ENCODE measurements at places on chromosomes 6 and 20. TPM values are rescaled to one million over a fixed set of nuclear protein-coding genes. Genes with fewer than 3 reads are reported as not detected.

ADGRB3 gene
- 0.89 TPM for total RNA-seq

TRERF1 gene
- 1.8 TPM for total RNA-seq

MPIG6B gene
- 0.52 TPM for total RNA-seq

FKBP5 gene
- total RNA-seq = 82.8 TPM

MGME1 gene
- total RNA-seq = 13.9 TPM

MCHR2 gene
- total RNA-seq = not detected

ATP6V1G2 gene
- total RNA-seq = 2.1 TPM

SAPCD1 gene
- 0.47 TPM for total RNA-seq

DNAJC5 gene
- total RNA-seq = 47.3 TPM

CCDC167 gene
- total RNA-seq = 26.6 TPM

LPA gene
- not detected for total RNA-seq

GNRH2 gene
- not detected for total RNA-seq

BPIFB4 gene
- not detected for total RNA-seq

ZCCHC3 gene
- 11.0 TPM for total RNA-seq

SLC23A2 gene
- 6.4 TPM for total RNA-seq

ELOVL2 gene
- 1.3 TPM for total RNA-seq

STMND1 gene
- not detected for total RNA-seq

ENTPD6 gene
- 130 TPM for total RNA-seq

BMP5 gene
- total RNA-seq = 2.8 TPM

SLC25A27 gene
- total RNA-seq = 15.3 TPM

TRIM31 gene
- total RNA-seq = not detected

PPP1R3G gene
- 13.9 TPM for total RNA-seq

SLPI gene
- total RNA-seq = 21.9 TPM

RAET1G gene
- 0.32 TPM for total RNA-seq

NKX2-2 gene
- total RNA-seq = not detected

HLA-DOA gene
- total RNA-seq = 1.8 TPM

VSX1 gene
- total RNA-seq = not detected

PGC gene
- total RNA-seq = not detected

LHFPL5 gene
- not detected for total RNA-seq

RNGTT gene
- 8.4 TPM for total RNA-seq

Data from left ventricle myocardium superior (tissue), 1 donor.